Stimulated activated CD4-positive, alpha-beta T cell treated with anti-CD3 and anti-CD28 coated beads, Interleukin-15, amount 100 ng/mL, for 1 hour (primary cell): ENCODE measurements at places on chromosomes 4 and X.

GRCh38 chrX:118545510-118545909 is 49.9 kb downstream of the DOCK11 start:
- no peak for DNase-seq

- DNase-seq, result no peak
Observed at GRCh38 chrX:71227370-71228062, 4.5 kb downstream of the GJB1 start.

- no peak for DNase-seq
Observed at GRCh38 chr4:168849997-168850396, 160.1 kb downstream of the CBR4 start.

GRCh38 chr4:90445380-90445779 is 318.2 kb downstream of the CCSER1 start:
- DNase-seq, result no peak

GRCh38 chr4:89556601-89557305 is 249.2 kb upstream of the GPRIN3 start:
- no peak for DNase-seq

GRCh38 chr4:175671491-175671934 is 140.6 kb downstream of the GPM6A start:
- DNase-seq, result no peak

GRCh38 chr4:153757407-153757806 is 2.4 kb downstream of the RNF175 start:
- DNase-seq, result no peak

- no peak for DNase-seq
Observed at GRCh38 chr4:118759481-118759880, 74.3 kb downstream of the METTL14 start.

- no peak for DNase-seq
Observed at GRCh38 chr4:124060261-124060918, 652.1 kb downstream of the ANKRD50 start.

DNA sequence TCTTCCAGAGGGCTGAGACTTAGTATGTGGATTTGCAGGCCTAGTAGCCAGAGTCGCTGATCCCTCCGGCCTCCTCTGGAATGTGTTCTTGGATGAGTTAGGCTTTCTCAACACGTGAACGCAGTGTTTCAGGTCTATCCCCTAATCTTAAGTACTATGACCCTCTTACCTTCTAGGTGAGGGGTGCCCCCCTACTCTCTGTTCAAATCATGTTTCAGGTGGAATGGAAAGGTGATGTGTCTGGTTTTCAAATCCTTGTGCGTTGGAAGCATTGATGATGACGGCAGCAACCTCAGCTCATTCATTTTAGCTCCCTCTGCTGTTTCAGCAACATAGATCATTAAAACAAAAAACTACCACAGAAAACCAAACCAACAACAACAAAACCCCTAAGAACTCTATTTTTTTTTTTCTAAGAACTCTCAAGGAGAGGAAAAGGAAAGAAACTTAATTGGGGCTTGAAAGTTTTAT is 56.4 kb downstream of the RWDD4 start:
- no peak for DNase-seq
